Stimulated activated CD4-positive, alpha-beta T cell treated with anti-CD3 and anti-CD28 coated beads, Interleukin-2, amount 100 ng/mL, for 24 hours (primary cell): ENCODE measurements at places on chromosomes 12 and 14.

- DNase-seq: no peak
Measured at GRCh38 chr14:52898496-52898895, 52.4 kb downstream of the FERMT2 start.

- DNase-seq: peak; percentile 94
Measured at GRCh38 chr12:56116267-56117081, at the start of gene RPL41. TSS of gene RPL41 (plus strand) at chr12:56116633.

- DNase-seq: no peak
Measured at GRCh38 chr14:57051633-57052032, 217.1 kb downstream of the EXOC5 start.

DNA sequence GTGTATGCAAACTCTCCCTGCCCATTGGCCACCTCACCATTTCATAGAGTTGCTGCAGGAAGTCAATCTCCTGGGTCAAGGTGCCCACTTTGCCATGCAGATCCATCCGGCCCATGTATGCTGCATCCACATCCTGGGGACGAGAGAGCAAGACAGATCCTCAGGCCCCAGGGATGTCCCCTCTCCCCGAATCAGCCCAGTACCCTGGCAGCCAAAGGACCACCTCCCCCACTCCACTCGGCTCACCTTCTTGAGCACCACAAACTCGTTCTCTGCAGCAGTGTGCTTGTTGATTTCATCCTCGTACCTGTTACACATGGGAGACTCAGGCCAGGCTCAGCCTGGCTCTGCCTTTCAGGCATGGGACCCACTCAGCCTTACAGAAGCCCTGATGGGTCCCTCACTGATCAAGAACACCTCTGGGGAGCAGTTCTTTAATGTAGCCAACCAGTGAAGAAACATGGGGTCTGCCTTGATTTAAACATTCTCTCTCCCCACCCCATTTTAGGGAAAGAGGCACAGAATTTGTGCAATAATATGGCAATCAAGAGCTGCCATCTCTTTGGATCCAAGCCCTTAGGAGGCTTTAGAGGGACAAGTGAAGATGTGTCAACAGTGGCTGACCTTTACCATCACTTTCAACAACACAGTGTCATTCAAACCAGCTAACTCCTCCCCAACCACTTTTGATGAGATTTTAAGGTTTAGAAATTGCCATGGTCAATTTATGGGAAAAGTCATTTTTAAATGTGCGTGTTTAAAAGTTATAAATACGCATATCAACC is 3.9 kb downstream of the KRT79 start:
- DNase-seq: no peak

DNA sequence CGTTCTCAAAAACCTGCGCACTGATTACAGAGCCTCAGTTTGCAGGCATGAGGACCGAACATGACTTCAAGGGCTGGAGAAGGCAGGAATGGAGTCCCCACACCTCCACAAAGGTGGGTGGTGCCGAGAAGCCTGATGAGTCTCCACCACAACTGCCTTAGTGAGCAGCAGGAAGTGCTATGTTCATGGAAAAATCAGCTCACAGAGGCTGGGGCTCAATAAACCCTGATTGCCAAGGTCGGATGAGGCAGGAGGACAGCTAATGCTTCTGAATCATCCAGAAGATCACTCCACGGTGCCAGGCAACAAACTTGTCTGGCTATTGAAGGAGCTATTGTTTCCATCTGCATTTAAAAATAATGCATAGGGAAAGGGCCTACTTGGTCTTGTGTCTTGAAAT is 31.1 kb downstream of the APPL2 start:
- peak; percentile 36 for DNase-seq

- DNase-seq: no peak
Measured at GRCh38 chr14:51478175-51478621, 173.5 kb upstream of the FRMD6 start.

DNA sequence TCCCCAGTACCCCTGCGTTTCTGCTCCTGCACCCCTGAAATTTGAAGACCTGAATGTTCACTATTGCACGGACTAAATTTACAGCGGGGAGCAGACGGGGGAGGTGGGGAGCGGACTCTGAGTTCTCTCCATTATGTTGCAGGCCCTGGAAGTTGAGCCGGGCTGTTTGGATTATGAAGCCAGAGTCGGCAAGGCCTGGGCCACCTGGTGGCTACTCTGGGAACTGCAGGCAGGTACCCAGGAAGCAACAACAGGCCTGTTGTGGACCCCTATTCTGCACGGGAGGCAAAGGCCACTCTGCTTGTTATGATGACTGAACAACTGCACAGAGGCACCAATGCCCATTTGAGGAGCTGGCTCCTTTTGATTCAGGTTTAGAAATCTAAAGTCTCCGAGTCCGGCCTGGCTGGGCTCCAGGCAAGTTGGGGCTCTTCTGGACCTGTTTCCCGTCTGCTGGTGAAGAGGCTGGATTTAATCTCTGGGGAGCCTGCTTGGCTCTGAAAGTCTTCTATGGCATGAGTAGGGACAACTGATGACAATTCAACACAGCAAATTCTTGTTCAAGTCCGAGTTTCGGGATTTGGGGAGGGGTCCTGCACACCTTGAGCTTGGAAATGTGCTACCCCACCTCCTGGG is 34.1 kb upstream of the FAM181A start:
- DNase-seq: peak; percentile 85

DNA sequence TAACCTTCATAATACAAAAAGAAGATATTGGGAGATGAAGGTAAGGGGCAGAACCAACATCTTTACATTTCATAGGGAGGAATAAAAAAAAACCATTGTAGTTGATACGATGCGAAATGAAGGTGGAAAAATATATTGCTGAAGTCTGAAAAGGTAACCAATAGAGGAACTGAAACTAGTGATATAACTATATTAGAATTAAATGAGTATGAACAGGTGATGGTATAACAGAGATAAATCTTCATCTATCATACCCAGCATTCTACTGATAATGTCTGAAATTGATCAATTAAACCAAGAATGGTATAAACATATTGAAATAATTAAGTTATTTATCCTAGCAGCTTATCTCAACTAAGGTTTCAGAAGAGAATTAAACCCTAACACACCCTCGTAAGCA is 332.1 kb downstream of the NELL2 start:
- no peak for DNase-seq

- peak; percentile 80 for DNase-seq
Measured at GRCh38 chr14:96275177-96276112, 19.4 kb downstream of the BDKRB1 start.

GRCh38 chr14:65187421-65188049 is 85.2 kb upstream of the MAX start:
- no peak for DNase-seq

GRCh38 chr12:105164068-105164467 is 56.5 kb downstream of the WASHC4 start:
- DNase-seq: no peak

DNA sequence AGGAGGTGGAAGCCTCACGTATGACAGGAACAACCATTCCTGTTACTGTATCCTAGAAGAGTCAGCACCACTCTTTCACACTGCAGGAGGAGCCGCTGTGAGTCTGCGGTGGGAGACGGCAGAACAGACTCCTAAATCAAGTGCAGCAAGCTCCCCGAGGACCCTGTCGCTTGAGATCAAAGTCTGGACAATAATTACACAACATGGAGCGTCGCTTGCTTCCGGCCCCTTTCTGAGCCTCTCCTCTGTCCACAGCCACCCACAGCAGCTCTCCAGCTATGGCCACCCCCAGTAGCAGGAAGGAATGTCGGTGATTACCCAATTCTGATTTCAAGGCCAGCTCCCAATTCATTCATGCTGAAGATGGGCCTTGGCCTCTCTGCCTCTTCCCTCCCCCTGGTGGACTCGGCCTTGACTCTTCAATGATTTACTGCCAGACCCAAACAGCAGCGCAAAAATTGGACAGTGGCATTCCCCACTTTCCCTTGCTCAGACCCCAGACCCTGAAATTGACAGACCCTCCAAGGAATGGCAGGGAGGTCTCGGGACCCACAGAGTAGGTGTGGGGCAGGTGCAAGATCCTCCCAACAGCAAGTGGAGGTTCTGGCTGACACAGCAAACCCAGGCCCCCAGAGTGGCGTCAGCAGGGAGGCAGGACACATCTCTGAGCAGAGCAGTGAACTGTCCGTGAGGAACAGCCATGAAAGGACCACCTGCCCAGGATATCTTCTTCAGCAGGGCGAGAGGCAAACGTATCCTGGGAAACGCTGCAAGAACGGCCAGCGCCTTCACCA is 272.7 kb upstream of the DIO3 start:
- DNase-seq: no peak

GRCh38 chr12:127716166-127716565 is 550.8 kb upstream of the TMEM132C start:
- DNase-seq: no peak

DNA sequence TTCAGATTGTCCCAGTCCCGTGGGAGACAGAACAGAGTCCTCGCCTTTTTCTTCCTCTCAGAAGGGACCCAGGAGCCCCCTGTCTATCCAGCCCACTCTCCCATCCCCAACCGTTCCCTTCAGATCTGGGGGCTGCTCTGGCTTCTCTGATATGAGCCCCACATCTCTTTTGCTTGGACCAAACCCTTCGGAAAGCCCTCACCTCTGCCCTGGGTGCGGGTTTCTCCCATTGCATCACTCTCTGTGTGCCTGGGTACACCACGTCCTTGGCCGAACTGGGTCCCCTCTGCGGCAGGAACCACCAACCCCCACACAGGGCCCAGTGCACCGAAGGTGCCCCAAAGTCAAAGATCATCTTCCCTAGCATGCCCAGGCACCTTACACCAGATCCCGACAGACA is 87.8 kb downstream of the DICER1 start:
- DNase-seq: no peak

DNA sequence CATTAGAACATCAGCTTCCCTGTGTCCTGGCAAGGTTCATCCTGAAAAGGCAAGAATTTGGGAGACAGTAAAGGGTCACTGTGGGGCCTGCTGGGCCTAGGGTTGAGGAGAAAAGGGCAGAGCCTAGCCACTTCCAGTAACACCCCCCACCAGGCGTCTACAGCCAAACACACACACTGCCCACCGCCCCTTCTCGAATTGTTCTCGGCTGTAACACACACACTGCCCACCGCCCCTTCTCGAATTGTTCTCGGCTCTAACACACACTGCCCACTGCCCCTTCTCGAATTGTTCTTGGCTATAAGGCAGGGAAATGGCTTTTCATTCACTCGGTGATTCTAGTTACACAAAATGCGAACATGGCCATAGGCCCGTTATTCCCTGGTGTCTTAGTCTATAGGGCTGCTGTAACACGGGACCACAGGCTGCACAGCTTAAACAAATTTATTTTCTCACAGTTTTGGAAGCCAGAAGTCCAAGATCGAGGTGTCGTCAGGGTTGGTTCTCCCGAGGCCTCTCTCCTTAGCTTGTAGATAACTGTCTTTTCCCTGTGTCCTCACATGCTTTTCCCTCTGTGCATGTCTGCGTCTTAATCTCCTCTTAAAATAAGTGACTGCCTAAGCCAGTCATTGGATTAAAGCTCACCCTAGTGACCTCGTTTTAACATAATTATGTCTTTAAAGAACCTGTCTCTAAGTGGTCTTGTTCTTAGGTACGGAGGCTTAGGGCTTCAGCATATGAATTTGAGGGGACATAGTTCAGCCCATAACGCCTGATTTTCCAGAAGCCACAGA is 171.0 kb downstream of the ADGRD1 start:
- DNase-seq: no peak

DNA sequence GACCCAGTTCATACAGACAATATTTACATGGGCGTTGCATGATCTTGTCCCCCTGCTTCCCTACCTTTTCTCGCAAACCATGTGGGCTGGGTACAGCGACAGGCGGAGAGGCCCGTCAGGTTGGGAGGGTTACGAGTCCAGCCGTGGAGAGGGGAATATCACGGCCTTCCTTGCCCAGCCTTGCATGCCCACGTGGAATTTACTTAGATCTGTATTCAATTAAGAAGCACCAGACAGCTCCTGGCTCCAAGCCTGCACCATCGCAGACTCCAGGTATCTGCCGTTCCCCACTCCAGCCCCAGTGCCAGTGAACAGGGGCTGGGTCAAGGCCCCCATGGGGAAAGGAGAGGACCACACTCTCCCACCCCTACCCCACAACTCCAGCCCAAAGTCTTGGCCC is 29.8 kb downstream of the BCL11B start:
- DNase-seq: no peak

DNA sequence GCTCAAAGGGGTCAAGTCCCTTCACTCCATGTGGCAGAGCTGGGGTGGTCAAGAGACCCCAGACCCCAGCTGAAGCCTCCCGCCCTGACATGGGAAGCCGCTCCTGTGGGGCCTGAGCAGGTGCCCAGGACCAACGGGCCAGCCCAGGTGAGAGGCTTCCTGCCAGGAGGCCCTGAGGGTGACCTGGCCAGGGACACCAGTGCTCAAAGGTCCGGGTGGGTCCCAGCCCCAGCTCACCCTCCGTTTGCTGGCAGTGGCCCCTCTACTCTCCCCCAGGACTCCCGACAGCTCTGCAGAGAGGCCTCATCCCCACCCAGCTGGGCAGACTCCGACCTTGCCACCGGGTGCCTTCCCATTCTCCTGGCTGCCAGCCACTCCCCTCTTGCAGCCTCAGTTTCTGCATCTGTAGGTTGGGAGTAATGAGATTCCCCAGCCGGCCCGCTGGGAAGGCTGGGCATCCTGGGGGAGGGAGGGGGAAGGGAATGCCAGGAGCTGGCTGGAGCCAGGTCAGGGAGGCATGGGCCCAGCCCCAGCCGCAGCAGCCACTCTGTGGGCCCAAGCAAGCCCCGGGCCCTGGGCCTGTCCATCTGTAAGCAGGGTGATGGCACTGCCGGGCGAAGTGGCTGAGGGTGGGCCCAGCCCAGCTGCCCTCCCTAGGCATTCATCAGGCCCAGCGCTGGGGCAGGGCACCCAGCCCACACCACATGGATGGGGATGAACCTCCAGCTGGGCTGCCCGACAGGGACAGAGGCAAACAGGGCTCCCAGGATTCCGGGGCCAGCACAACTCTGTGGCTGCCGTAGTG is 10.3 kb upstream of the INF2 start:
- DNase-seq: no peak

- no peak for DNase-seq
Measured at GRCh38 chr12:11524446-11524845, 125.0 kb upstream of the ETV6 start.

GRCh38 chr12:77560714-77561113 is 270.0 kb upstream of the NAV3 start:
- DNase-seq: no peak

DNA sequence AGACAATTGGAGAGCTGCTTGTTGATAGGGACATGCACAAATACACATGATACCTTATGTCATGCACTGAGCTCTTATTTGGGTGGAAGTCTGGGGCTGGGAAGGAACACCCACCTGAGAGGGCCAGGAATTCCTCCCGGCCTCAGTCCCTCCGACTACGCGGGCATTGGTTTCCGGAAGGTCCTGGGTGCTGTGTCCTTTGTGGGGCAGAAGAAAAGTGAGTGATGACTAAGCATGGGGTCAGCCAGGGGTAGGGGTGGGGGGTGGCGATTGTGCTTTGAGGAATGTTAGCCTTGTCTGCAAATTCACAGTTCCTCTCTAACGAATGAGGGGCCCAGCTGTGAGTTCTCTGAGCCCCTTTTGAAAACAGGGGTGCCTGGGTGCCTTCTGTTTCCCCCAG is 798 bp downstream of the CELA1 start:
- DNase-seq: no peak

GRCh38 chr14:75513911-75514672 is 8.2 kb upstream of the BATF start:
- no peak for DNase-seq
